ENCODE measurements at places on chromosomes 11 and 22.

- no peak for DNase-seq
Measured at GRCh38 chr11:2213384-2213842, 41.8 kb upstream of the TH start.

DNA sequence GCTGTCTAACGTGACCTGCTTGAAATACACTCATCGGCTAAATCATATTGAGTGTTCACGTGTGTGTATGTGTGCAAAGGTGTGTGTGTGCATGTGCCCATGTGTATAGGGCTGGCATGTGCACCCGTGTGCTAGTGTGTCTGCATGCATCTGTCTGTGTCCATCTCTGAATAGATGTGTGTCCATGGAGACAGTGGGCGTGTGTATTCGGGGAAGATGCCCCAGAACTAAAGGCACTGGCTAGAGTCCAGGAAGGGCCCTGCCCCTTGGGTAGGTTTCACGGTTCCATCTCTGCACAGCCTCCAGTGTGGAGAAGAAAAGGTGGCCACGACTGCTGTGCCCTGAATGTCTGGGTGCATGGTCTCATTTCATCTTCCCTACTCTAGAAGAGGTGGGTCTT lies 220.3 kb downstream of the MN1 start:
- DNase-seq, result no peak

GRCh38 chr11:46710821-46711269 lies 8.2 kb upstream of the F2 start:
- DNase-seq, result no peak

- DNase-seq, result no peak
Measured at GRCh38 chr11:33376331-33377310, 119.4 kb downstream of the HIPK3 start.

- DNase-seq, result no peak
Measured at GRCh38 chr11:57646194-57646798, 3.4 kb downstream of the YPEL4 start.

DNA sequence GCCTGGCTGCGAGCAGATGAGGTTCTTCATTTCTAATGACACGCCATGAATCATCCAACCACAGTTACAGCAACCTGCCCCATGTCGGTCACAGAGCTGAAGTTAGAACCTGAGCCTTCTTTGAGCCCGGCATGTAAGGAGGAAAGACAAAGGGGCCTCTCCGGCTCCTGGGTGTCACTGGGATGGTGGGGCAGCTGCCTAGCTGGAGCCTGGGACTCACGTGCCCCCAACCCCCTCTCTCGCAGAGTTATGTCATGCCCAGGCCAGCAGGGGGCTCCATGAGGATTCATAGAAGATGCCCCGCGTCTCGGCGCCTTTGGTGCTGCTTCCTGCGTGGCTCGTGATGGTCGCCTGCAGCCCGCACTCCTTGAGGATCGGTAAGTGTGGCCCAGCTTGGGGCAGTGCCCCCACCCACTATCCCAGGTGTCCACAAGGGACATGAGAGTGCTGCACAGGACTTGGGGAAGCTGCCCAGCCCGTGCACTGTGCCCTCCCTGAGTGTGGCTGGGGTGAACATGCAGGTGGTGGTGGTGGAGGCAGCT lies 148.5 kb downstream of the GRIK4 start:
- DNase-seq, result no peak

- no peak for DNase-seq
Measured at GRCh38 chr11:64675450-64676260, 47.3 kb downstream of the NRXN2 start.

GRCh38 chr11:40514124-40514523 lies 945.3 kb downstream of the LRRC4C start:
- DNase-seq, result no peak

- no peak for DNase-seq
Measured at GRCh38 chr11:128625326-128625725, 38.0 kb upstream of the ETS1 start.

- DNase-seq, result no peak
Measured at GRCh38 chr11:73570415-73571114, 27.3 kb downstream of the FAM168A start.

DNA sequence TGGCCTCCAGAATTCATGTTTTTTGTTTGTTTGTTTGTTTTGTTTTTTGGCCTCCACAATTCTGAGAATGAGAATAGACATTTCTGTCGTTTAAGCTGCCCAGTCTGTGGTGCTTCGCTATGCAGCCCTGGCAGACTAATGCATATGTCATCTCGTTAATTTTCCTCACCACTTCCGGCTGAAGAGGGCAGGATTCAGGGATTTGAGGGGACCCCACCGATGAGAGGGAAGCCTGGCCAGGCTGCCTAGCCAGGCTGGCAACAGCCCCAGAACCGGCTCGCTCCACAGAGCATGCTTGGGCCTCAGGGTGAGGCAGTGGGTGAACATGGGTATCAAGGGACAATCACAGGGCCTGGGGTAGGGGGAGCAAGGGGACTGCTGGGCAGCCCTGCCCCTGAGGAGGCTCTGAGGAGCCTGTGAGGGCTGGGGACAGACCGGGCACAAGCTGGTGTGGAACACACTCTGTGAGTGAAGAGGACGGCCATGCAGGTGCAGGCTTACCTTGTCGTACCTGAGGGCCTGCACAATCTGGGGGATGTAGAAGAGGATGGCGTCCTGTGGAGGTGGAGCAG lies 47.8 kb upstream of the SERPIND1 start:
- no peak for DNase-seq

DNA sequence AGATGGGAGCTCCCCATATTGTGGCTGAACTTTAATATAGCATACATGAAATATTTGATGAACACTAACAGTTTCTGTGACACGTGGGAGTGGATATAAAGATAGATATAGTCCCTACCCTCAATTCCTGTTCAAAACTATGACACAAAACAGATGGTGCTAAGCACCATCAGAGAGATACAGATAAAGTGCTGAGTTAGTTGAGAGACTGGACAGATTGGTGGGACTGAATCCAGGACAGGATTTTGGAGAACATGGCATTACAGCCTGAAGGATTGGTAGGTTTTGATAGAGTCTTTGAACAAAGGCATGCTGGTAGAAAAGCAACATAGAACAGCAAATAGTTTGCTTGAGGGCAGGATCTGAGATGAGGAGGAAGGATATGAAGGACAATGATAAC lies 215.1 kb upstream of the SORL1-AS1 start:
- no peak for DNase-seq

- no peak for DNase-seq
Measured at GRCh38 chr22:31098632-31099110, 8.7 kb downstream of the SELENOM start.

- no peak for DNase-seq
Measured at GRCh38 chr22:19654338-19654987, 59.8 kb upstream of the SEPTIN5 start.

- no peak for DNase-seq
Measured at GRCh38 chr11:35040221-35040942, 98.6 kb upstream of the CD44 start.

DNA sequence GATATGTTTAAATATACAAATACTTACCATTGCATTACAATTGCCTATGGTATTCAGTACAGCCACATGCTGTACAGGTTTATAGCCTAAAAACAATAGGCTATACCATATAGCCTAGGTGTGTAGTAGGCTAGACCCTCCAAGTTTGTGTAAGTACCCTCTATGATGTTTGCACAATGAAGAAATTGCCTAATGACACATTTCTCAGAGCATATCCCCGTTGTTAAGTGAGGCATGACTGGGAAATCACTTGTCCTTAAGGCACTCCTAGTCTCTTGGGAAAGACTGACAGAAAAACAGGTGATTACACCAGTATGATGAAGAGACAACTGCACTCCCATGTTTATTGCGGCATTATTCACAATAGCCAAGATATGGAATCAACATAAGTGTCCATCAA lies 187.2 kb downstream of the SPON1 start:
- no peak for DNase-seq

DNA sequence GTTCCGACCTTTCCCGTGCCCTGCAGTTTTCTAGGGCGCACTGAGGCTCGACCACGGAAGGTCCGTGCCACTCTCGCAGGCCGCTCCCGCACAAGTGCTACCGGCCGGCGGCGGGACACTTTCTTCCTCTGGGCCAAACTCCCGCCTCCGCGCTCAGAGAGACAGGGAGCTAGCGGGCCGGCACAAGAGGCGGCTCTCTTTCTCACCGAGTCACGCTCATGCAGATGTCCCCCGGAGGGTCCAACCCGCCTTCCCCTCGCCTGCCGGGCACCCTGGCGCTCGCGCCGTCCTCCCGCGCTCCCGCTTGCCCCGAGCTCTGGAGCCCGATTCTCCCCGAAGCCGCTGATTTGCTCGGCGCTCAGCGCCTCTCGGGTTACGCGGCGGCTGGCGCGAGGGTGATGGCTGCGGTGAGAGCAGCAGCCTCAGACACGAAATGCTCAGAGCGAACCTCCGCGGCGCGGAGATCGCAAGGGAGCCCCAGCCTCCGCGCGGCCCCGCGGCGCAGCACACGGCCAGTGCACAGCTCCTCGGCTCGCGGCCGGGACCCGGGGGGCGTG lies 1.0 kb downstream of the LMO1 start:
- peak; percentile 73 for DNase-seq

DNA sequence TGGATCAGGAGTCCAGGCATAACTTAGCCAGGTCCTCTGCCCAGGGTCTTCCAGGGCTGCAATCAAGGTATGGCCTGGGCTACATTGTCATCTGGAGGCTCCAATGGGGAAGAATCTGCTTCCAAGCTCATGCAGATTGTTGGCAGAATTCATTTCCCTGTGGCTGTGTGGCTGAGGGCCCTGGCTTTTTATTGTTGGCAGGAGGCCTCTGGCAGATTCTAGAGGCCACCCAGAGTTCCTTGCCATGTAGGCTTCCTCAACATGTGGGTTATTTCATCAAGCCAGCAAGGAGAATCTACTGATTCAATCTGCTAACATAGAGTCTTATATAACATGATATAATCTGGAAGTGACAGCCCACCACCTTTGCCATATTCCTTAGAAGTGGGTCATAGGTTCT lies 16.4 kb upstream of the EP300 start:
- no peak for DNase-seq

GRCh38 chr11:43987384-43988039 lies 45.1 kb downstream of the C11orf96 start:
- peak; percentile 88 for DNase-seq

GRCh38 chr11:23957314-23957713 lies 539.5 kb upstream of the LUZP2 start:
- DNase-seq, result no peak

GRCh38 chr11:2465202-2466068 lies 20.6 kb downstream of the KCNQ1 start:
- DNase-seq, result peak; percentile 58

DNA sequence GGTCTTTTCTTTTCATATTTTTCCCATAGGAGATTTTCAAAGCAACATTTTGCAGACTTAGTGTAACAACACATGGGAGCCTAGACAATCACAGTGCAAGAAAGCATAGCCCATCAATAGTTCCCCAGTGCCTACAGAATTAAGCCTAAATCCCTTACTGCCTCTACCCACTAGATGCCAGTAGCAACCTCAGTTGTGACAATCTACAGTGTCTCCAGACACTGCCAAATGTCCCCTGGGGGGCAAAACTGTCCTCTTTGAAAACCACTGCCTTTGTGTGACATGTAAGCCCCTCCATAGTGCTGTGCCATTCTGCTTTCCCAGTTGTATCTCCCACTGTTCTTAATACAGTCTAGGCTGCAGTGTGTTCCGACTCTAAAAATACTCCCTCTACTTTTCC lies 1329.0 kb downstream of the LRRC4C start:
- DNase-seq, result no peak

DNA sequence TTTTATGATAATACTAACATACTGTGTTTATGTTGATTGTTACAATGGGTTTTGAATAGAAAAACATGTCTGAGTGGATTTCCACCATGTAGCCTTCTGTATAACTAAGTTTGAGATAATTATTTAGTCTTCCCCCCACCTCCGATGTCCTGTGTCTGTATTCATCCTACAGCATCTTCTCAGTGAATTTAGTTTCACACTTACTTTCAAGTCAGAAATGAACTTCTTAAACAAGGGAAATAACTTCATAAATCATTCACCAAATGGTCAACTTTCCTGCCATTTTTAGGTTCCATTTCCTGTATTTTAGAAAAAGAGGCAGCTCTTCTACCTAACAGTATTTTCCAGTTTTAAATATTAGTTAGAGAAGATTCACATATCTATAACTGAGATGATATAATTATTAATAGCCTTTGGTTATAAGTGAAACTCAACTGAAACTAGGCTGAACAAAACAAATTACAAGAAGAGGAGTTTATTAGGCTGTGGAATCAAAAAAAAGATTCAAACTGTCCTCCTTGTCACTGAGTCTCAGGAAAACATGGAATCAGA lies 3.5 kb downstream of the OR51B5 start:
- DNase-seq, result no peak

- no peak for DNase-seq
Measured at GRCh38 chr22:44002324-44002723, 21.8 kb upstream of the PARVB start.

DNA sequence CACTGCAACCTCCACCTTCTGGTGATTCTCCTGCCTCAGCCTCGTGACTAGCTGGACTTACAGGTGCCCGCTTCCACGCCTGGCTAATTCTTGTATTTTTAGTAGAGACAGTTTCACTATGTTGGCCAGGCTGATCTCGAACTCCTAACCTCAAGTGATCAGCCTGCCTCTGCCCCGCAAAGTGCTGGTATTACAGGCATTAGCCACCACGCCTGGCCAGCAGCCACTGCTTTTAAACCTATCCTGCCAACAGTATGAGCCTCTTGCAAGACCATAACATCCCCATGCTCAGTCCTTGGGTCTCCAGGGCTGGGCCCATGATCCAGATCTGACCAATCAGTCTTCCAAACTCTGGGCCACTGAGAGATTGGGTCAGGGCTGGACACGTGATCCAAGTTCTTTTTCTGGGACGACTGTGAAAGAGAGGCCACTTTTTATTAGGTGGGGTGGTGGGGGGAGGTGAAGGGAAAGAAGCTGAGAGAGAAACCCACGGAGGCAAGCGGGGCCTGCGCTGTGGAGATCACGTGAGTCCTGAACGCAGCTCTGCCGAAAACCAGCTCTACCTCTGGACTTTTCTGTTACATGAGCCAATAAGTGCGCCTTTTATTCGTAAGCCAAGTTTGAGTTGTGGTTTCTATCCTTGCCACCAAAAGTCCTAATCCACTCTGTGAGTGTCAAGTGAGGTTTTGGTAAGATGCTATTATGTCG lies 17.9 kb downstream of the ASPHD2 start:
- DNase-seq, result no peak

GRCh38 chr22:42459287-42460063 lies 27.3 kb upstream of the NFAM1 start:
- DNase-seq, result no peak

DNA sequence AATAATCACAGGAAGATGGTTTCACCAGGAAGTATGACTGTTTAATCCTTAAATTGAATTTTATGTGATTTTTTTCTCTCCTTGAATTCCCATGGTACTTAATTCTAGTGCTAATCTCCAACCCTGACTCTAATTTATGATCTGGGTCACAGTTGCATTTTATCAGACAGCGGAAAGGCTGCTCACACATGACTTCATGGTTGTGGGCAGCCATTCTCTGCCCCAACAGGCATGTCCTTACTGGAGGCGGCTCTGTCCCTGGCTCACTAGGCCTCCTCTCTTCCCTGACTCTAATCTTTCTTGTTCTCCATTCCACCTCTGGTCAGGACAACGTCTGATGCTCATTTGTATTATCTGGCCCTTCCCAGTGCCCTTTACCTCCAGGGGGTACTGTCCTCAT lies 184.4 kb downstream of the CHST1 start:
- peak; percentile 47 for DNase-seq

- DNase-seq, result no peak
Measured at GRCh38 chr11:122656073-122656630, 630 bp downstream of the UBASH3B start.

Measured in left forelimb (tissue), 1 donor.